ENCODE measurements at places on chromosomes 7 and 10.

GRCh38 chr7:146262527-146262926, 145.9 kb downstream of the CNTNAP2 start:
- DNase-seq = no peak

- no peak for DNase-seq
Observed at GRCh38 chr7:146067880-146068279, 48.7 kb upstream of the CNTNAP2 start.

- no peak for DNase-seq
Observed at GRCh38 chr10:117239051-117239450, 1.9 kb upstream of the SLC18A2 start.

GRCh38 chr7:12508554-12508953, 62.0 kb upstream of the SCIN start:
- no peak for DNase-seq

DNA sequence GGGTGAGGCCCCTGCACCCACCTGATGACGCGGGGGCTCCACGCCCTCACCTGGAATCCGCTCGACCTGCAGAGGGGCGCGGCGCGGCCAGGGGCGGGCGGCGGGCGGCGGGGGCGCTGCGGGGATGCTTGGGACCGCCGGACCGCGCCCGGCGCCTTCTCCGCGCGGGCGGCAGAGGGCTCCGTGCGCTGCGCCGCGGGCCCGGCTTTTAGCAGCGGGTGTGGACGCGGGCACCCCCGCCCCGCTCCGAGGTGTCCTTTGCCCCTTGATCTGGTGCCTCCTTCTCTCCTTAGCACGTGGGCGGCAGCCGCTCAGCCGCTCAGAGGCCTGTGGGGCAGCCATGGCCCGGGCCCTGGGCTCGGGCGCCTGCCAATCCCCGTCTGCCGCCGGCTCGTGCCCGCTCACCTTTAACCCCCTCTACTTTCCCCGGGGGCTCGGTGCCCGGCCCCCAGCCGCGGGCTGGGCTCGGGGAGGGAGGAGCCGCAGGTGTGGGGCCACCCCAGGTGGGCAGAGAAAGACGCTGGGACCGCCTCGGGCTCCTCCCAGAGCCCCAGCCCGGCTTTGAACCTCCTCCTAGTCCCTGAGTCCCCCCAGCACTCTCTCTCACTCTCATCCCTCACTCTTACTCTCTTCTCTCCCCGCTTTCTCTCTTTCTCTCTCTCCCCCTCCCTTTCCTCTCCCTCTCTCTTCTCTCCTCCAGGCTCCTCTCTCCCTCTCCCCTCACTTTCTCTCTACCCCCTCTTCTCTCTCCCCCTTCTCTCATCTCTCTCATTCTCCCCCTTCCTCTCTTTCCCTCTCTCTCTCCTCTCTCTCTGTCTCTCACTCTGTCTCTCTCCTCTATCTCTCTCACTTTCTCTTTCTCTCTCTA, 19.7 kb upstream of the VPS37D start:
- DNase-seq = no peak

GRCh38 chr10:49080071-49080470, 35.3 kb downstream of the VSTM4 start:
- DNase-seq = peak; percentile 60

DNA sequence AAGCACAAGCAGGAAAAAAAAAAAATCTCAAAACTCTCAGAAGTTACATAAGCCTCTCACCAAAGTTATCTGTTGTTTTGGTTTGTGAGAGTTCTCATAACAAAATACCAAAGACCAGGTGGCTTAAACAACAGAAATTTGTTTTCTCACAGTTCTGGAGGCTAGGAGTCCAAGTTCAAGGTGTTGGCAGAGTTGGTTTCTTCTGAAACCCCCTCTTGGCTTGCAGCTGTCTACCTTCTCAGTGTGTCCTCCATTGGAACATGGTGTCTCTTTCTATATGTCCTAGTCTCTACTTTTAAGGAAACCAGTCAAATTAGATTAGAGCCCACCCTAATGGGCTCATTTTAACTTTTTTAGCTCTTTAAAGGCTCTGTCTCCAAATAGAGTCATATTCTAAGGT, 44.9 kb downstream of the TNKS2 start:
- no peak for DNase-seq

DNA sequence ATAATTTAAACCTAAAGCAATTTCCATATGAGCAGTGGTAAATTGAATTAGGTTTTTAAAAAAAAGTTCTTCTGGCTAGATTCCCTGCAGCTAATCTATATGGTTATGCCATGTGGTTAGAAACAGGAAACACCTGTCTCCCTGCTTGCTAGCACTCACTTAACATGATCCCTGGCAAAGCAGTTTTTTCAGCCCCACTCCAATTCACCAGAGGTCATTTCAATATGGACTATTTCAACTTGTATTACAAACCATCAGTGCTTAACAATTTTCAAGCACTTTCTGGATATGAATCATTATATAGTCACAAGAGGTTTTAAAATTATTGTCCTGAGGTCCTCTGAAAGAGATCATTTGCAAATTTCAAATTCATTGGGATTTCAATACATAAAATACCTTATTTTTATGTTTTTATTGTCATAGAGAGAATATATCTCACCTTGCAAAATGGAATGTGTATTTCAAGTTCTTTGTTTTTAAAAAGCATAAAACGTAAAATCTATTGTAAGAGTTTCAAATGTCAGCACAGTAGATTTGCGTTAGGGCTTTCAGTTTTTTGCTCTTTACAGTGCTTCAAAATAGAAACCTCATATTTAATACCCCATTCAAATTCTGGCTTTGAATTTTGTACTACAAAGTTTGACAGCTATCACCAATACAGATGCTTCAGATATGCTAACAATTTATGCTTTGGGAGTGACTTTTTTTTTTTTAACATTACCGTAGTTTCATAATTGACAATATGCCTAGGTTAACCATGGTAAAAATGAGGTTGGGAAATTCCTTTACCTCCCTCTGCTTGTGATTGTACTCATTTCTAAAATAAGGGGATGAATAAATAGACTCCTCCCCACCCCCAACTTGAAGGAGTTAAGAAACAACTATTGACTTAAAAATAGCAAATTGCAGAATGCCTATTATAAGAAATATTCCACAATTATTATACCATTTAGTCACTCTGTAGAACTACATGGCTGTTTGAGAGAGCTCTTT, 117.5 kb upstream of the HGF start:
- DNase-seq = no peak

GRCh38 chr7:130695840-130696239, 9.5 kb upstream of the TSGA13 start:
- peak; percentile 41 for DNase-seq

DNA sequence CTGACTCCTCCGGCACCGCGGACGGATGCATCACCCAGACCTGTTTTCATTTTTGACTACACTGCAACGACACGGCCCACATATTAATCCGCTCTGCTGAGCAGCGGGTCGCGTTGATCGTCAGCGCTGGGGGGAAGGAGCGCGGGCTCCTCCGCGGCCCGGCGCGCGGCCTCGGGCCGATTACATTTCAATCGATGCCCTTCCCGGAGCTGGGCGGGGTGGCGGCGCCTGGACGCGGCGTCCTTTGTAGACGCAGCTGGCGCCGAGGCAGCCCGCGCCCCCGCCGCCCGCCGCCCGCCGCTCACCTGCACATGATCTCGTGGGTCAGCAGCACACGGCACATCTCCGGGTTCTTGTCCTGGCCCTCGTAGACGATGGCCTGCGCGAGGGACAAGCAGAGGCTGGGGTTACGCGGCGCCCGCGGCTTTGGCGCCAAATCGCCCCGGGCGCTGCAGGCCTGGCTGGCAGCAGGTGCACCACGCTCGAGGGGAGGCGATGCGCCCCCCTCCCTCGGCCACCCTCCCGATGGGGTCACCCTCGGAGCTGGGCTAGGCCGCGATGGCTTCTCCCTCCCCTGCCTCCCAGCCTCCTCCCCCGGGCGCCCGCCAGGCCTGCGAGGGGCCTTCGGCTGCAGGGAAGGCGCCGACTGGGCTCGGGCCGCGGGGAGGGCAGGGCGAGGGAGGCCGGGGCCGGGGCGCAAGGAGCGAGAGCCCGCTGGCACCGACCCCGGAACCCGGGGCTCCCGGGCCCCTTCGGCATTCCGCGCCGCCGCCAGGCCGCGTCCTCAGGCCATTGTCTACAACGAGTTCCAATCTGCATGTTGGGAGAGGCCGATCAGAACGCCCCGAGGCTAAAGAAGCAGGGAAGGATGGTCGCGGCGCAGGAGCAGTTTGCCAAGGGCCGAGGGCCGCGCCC, 5.2 kb downstream of the EBF3 start:
- no peak for DNase-seq

- DNase-seq = no peak
Observed at GRCh38 chr7:7550663-7551062, 15.0 kb upstream of the COL28A1 start.

GRCh38 chr7:141312828-141313521, 238.2 kb upstream of the AGK start:
- DNase-seq = no peak

GRCh38 chr7:22909917-22910316, 87.3 kb upstream of the TOMM7 start:
- DNase-seq = no peak

- no peak for DNase-seq
Observed at GRCh38 chr7:41107938-41108448, 594.9 kb downstream of the INHBA start.

DNA sequence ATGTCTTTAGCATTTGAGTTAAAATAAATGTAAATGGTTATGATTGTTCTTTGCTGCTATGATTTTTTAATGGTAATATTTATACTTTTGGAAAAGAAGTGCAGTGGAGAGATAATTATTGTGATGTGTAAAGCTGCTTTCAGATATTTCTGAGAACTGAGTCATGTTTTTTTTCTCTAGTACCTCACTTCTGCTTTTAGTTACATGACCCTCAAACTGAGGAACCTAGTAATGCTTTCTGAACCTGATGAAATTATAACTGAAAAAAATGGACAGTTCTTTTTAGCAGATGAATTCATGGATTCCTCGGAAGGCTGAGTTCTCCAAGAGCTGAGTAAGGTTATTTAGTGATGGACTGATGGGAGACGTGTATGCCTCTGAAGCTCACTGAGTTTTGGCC, 167.8 kb downstream of the CDCA7L start:
- DNase-seq = no peak

DNA sequence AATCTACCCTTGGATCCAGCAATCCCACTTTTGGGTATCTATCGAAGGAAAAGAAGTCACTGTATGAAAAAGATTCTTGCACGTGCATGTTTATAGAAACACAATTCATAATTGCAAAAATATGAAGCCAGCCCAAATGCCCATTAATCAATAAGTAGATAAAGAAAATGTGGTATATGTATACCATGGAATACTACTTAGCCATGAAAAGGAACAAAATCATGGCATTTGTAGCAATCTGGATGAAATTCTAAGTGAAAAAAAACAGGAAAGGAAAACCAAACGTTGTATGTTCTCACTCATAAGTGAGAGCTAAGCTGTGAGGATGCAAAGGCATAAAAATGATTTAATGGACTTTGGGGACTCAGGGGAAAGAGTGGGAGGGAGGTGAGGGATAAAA, 18.2 kb upstream of the CASD1 start:
- no peak for DNase-seq

DNA sequence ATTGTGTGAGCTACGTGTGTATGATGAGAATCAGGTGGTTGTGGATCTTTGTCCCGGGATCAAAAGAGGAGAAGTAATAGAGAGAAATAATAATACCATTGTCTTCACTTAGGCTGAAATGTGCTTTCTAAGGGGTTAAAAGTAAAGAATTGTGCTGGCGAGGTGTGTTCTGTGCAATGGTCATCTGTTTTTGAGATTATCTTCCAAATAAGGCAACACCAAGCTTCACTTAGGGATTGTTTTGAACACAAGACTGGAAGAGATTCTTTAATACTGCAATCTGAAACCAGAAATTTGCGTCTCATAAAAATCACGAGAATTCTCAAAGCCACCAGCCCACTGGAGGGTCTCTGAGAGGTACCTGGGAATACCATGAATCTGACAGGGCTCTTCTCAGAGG, 84.2 kb downstream of the ARID5B start:
- no peak for DNase-seq

DNA sequence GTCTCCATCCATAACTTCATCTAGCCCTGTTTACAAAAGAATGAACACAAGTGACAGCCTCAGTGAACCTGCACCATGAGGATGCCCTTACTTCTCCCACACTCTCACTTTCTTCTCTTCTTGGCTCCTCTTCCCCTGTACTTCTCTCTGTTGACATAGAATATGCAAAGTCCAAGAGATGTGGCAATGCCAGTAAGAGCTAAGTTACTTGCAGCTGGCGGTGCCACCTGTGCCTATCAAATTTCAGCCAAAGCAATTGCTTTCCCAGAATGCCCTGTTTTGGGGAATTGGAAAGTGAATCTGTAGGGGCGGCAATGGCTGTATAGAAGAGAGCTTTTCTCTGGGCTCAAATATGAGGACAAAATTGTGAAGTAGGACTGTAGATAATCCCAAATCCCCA, 557.8 kb downstream of the AUTS2 start:
- DNase-seq = no peak

- peak; percentile 40 for DNase-seq
Observed at GRCh38 chr10:114100848-114101741, 57.4 kb downstream of the ADRB1 start.

- peak; percentile 29 for DNase-seq
Observed at GRCh38 chr7:155701972-155702544, 57.6 kb downstream of the RBM33 start.

DNA sequence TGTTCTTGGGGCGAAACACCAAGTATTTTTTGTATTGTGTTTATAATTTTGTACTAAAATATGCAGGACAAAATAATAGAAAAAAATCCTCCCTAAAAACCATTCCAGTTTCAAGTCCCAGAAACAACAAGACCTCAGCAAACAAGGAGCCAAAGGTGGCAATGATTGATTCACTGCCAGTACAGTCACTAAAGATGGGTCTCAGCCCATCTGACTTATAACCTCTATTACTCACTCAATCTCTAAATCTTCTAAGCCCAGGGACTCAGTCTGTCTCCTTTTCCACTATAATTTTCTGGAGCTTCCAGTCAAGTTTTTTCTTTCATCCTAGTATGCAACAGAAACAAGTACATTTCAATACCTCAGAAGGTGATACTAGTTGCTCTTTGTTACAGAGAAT, 33.3 kb downstream of the SNX13 start:
- DNase-seq = no peak

DNA sequence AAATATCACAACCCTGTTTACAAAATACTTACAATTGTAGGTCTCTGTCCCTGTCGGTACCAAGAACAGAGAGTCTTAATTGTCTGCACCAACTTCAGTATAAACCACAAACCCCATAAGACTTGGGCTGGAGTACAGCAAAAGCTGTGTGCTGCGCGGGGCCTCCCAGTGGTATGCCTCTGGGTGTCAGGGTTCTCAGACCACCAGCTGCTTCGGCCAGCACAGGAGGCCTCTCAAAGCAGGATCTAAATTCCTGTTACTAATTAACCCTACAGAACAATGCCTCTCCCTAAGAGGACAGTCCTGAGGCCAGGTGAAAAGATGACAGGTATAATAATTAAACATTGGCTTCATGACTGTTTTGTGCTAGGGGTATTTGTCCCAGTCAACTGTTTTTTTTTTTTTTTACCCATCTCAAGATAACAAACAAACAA, 957 bp upstream of the SVIL start:
- peak; percentile 75 for DNase-seq

Measured in astrocyte of the spinal cord (primary cell).